Globus pallidus (tissue), 1 donor: ENCODE measurements at places on chromosomes 1 and 21.

DNA sequence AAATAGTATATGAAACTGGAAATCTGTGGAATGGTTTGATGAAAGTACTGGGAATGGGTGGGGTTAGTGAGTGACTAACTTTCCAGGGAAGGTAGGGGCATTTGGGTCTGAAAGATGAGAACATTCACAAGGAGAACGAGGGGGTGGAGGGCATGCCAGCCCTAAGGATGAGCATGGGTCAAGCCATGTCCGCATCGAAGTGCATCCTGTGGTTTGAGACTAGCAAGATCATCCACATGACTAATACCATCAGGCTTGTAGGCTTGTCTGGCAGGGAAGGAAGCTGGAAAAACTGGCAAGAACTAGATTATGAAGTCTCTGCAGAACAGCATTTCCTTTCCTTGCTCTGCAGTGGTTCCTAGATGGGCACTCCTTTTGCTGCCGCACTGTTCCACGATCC is 70.4 kb upstream of the UBE2U start:
- DNase-seq, result no peak

DNA sequence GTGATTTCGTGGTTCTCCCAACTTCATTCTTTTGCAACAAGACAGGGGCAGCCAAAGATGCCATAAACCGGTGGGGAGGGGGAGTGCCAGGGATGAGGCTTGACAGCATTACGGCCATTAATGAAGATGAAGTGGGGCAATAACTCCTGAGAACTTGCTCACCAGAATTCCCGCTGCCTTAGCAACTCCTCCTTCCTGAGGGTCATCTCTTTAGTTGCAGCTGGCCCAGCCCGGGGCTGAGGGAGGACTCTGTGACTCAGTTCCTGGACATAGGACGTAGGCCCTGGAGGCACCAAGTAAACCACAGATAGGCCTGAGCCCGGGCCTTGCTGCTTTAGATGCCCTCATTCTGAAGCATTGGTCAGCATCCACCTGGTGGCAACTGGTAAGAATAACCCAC is 330.2 kb downstream of the RRAGC start:
- no peak for DNase-seq

DNA sequence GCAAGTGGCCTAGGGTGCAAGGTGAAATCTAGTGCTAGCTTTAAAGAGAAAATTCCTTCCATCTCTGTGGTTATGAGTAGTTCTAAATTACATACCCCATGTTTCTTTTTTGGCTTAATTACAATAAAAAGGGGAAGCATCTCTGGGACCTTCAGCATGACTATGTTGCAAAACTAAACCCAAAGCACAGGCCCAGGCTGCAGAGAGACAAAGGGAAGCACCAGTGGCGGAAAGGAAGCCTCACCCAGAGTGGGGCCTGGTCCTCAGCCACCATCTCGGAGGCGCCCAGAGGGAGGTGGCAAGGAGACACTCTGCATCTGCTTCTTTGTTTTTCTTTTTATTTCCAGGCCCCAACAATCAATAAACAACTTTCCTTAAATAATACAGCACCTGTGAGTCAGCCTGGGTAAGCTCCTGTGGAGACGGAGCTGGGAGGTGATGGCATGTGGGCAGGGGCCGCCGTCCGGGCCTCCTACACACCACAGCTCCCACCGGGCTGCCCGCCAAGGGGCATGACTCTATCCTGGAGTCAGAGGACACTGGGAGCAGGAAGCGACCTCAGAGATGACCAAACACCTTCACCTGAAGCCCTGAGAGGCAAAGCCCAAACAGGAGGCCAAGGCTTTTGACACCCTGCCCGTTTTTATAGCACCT is 21.7 kb downstream of the ITPKB start:
- no peak for DNase-seq

GRCh38 chr1:110760321-110760720 is 85.6 kb upstream of the KCNA3 start:
- DNase-seq, result no peak

- no peak for DNase-seq
These were observed 6.4 kb upstream of the SMPDL3B start for GRCh38 chr1:27928216-27928954.

- DNase-seq, result no peak
These were observed 8.1 kb upstream of the LEFTY1 start for GRCh38 chr1:225896937-225897549.

DNA sequence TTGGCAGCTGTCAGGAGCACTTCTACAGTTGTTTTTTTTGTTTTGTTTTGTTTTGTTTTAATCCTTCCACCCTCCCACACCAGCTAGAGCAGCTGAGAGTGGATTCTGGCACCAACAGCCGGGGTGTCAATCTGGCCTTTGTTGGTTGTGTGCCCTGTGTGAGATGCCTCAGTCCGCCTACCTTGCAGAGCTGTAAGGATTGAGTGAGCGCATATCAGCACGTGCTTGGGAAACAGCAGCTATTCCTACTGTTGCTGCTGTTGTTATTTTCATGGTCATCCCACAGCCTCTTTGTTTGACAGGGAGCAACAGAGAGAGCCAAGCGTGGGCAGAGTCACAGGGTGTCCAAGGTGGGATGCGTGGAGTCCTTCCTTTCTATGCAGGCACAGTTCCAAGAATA is 50.4 kb downstream of the PGBD5 start:
- peak; percentile 85 for DNase-seq

- DNase-seq, result no peak
These were observed 30.2 kb downstream of the USP1 start for GRCh38 chr1:62467092-62467491.

DNA sequence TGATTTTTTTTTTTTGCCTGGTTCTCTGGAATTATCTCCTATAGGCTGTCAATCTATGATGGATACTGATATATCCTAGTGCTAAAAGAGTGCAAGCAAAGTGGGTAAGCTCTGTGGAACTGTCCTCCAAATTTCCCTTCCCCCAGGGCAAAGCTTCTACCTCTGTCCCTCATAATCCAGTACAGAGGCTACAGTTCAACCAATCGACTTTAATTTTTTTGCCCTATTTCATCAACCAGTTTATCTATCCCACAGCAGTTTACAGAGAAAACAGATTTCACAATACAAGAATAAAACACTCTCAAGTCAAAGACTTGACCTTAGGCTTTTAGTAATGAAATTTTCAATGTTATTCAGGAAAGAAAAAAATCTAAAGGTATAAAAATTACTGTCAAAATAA is 13.9 kb downstream of the PUM1 start:
- DNase-seq, result no peak

DNA sequence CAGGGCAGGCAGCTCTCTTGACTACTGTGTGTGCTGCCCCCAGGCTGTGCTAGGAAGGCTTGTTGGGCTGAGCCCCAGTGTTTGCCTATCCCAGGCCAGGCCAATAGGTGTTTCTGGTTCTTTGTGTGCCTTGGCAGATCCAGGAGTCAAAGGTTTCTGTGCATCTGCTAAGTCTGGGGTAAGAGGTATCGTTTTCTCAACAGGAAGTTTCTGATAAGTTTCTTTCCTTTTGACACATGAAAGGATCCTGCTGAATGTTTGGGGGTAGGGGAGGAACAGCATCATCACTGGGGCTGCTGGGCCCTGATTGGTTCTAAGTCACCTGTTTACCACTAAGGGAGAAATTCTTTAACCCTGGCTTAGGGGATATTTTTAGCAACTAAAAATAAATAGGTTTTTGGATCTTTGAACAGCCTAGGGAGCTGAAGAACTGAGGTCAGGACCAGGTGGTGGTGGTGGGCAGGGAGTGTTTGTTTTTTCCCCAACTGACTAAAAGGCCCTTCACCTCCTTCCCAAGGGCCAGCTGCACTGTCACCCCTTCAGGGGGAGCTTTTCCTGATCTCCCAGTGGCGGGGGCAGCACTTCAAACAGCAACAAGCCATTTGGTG is 85.1 kb downstream of the KCNN3 start:
- no peak for DNase-seq

- DNase-seq, result no peak
These were observed 208.8 kb upstream of the USP25 start for GRCh38 chr21:15520811-15521643.

DNA sequence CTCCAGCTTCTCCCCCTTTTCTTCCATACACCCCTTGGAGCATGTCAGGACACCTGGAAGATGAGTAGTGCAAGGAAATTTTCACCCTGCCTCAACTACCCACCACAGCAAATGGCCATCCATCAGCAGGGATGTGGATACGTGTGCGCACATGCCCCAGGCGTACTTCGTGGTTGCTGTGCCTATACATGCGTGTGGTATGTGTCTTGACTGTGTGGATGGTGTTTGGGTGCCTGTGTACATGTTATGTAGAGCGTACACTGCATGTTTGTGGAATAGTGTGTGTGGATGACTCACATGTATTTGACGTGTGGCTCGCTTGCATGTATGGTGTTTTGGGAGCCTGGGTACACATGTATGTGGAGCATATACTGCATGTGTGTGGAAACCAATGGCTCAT is 158.5 kb downstream of the RRAGC start:
- DNase-seq, result no peak

GRCh38 chr1:56464294-56464693 is 115.1 kb downstream of the PLPP3 start:
- DNase-seq, result no peak

- DNase-seq, result no peak
These were observed 50.9 kb downstream of the PRDM15 start for GRCh38 chr21:41827951-41828883.

- DNase-seq, result no peak
These were observed 12.7 kb upstream of the PLCH2 start for GRCh38 chr1:2463396-2463795.

- no peak for DNase-seq
These were observed 3.9 kb upstream of the OLFML3 start for GRCh38 chr1:113975211-113975895.

- DNase-seq, result no peak
These were observed 14.3 kb downstream of the DAP3 start for GRCh38 chr1:155703216-155703615.

DNA sequence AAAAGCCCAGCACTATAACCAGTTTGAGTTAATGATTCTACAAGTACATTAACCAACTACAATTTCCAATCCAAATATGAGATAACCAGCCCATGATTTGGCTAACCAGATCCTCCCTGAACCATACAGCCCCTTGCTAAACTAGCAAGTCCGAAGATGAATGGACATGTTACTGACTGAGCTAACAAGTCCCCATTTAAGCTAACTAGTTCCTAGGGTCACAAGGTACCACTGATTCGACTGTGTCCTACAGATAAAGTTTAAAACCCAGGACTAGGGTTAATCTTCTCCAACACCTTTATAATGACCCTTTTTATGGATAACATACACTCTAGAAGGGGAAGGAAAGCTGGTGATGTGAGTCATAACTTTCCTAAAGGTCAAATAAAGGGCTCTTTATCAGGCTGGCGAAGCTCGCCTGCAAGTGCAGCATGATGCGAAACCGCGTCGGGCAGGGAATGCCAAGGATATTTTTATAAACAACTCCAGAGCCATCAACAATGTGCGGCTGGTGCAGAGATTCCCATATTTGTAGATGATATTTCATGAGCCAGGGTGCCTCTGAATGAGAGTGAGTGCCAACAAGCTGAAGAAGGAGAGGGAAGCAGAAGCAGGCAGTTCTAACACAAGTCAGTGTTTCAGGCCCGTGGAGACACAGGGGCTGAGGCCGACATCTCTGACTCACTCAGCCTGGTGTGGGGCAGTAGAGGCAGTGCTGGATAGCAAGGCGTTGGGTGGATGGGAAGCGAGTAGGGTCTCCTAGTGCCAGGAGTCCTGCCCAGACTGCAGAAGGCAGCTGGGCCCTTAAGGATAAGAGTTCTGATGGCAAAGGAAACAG is 75.6 kb upstream of the ROR1 start:
- DNase-seq, result peak; percentile 51

DNA sequence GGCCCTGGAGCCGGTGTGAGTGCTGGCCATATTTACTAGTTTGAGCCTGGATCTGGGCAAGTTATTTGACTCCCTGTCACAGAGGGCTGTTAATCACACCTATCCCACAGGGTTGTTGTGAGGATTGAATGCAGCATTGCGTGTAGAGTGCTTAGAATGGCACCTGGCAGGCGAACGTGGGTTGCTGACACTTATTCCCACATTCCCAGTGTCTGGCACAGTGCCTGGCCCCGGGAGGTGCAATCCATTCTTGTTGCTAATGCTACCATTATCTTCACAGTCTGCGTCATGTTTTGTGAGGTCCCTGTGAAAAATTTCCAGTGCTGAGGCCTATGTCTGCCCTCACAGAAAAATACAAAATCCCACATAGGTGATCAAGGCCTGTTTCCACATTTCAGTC is 66.1 kb downstream of the CD2 start:
- DNase-seq, result no peak

- no peak for DNase-seq
These were observed 10.8 kb upstream of the TTLL10 start for GRCh38 chr1:1162597-1163537.

- DNase-seq, result no peak
These were observed 68.7 kb downstream of the TEX35 start for GRCh38 chr1:178581351-178582303.

GRCh38 chr1:8182034-8182761 is 135.7 kb upstream of the SLC45A1 start:
- no peak for DNase-seq

DNA sequence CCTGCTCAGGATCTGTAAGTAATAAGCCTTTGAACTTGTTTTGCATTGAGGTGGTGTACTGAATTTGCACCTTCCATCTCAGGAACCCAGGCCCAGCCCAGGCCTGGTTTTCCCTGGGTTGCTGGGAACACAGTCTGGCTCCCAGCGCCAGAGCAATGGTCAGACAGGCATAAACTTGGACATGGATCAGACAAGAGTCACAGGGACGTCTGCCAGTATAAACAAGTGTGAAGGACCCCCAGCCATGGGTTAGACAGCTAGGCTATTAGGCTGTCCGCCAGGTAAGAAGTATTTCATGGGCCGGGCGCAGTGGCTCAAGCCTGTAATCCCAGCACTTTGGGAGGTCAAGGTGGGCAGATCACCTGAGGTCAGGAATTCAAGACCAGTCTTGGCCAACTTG is 5.5 kb downstream of the IFNLR1 start:
- no peak for DNase-seq

DNA sequence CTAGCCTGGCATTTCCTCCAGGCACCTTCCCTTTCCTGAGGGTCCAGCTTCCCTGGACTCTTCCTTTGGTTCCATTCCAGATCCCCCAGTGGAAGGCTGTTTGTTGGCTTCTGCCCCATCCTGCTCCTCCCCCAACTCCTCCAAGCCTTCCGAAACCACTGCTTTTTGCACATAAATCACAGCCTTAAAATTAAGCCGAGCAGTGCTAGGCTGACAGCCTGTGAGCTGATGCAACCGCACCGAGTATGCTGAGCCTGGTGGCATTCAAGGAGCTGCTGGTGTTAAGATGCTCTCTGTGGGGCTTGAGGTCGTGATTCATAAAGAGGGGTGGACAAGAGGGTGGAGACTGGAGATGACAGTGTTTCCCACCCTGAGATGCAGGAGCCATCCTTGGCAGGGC is 266.6 kb upstream of the C1orf174 start:
- DNase-seq, result no peak

GRCh38 chr1:76546354-76546933 is 320.8 kb upstream of the ST6GALNAC5 start:
- DNase-seq, result no peak
